ENCODE measurements at places on chromosomes 2 and 18.

DNA sequence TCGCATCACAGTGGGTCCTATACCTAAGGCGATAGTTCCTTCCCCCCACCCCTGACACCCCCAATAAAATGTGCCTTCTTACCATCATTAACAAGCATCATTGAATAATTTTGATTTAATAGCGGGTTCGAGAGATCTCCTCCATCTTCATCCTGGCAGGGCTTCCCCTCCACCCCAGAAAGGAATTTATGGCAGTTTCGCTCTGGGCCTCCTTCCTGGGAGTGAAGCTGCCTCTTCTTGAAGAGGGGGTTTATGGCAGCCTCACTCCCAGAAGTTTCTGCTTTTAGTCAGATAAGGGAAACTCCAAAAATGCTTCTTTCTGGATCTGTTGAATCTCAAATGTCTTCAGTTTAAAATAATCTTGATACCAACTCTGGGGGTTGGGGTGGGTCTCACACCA is 45.7 kb downstream of the RRM2 start:
- H3K27ac ChIP-seq, result no peak overlapping the region
- no peak for DNase-seq
- H3K36me3 ChIP-seq, result no peaks in the 10 kb centered on the region
- H3K27me3 ChIP-seq, result no peaks in the 10 kb centered on the region
- H3K4me1 ChIP-seq, result peaks cover 1% of the 10 kb centered on the region
- no peak overlapping the region for H3K4me3 ChIP-seq

- H3K27ac ChIP-seq, result no peak overlapping the region
- no peaks in the 10 kb centered on the region for H3K4me1 ChIP-seq
- DNase-seq, result no peak
- H3K36me3 ChIP-seq, result no peaks in the 10 kb centered on the region
These were observed 927.7 kb upstream of the CDH2 start for GRCh38 chr18:29104671-29105070.

- no peak overlapping the region for H3K27ac ChIP-seq
- no peak overlapping the region for H3K4me3 ChIP-seq
- no peaks in the 10 kb centered on the region for H3K36me3 ChIP-seq
- H3K27me3 ChIP-seq, result no peaks in the 10 kb centered on the region
These were observed 49.0 kb upstream of the ATIC start for GRCh38 chr2:215262741-215263362.

DNA sequence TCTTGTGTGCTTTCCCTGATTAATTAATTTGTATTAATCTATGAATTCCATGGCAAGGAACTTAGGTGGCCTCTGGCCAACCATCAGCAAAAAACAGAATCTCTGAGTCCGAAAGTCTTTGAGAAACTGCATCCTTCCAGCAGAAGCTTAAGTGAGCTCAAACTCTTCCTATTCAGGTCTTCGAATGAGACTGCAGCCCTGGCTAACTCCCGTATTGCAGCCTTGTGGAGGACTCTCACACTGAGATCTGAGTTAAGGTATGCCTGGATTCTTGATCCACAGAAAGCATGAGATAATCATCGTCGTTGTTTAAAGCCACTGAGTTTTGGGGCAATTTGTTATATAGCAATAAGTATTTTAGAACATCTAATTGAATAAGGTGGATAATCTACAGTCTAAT is 1143.9 kb upstream of the NXPH2 start:
- no peaks in the 10 kb centered on the region for H3K36me3 ChIP-seq
- no peaks in the 10 kb centered on the region for H3K27me3 ChIP-seq

GRCh38 chr18:56214706-56215105 is 423.7 kb downstream of the TXNL1 start:
- no peak for DNase-seq
- H3K27me3 ChIP-seq, result no peaks in the 10 kb centered on the region
- no peaks in the 10 kb centered on the region for H3K36me3 ChIP-seq
- no peak overlapping the region for H3K4me3 ChIP-seq
- H3K4me1 ChIP-seq, result no peaks in the 10 kb centered on the region

- no peaks in the 10 kb centered on the region for H3K4me1 ChIP-seq
- no peak overlapping the region for H3K27ac ChIP-seq
- no peaks in the 10 kb centered on the region for H3K36me3 ChIP-seq
- H3K27me3 ChIP-seq, result no peaks in the 10 kb centered on the region
These were observed 14.0 kb upstream of the BIRC6 start for GRCh38 chr2:32342801-32343200.

DNA sequence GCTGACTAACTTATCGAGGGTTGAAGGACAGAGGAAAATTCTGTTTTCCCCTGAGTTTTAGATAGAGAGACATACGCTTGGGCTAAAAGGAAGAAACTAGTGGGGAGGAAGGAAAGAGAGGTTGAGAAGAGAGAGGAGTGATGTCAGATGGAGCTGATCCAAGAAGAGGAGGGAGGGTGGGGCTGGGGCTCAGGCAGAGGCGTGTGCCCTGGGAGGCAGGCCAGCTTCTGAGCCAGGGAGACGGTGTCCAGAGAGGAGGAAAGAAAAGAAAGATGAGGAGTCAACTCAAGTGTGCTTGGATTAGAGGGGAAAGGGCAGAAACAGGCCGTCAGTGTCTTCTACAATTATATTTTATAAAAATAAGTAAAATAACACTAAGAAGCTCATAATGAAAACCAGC is 56.2 kb downstream of the EMILIN2 start:
- H3K4me1 ChIP-seq, result peaks cover 35% of the 10 kb centered on the region
- peak overlapping the region; percentile 31 for H3K27ac ChIP-seq
- H3K27me3 ChIP-seq, result no peaks in the 10 kb centered on the region
- no peaks in the 10 kb centered on the region for H3K36me3 ChIP-seq
- peak; percentile 68 for DNase-seq
- no peak overlapping the region for H3K4me3 ChIP-seq

DNA sequence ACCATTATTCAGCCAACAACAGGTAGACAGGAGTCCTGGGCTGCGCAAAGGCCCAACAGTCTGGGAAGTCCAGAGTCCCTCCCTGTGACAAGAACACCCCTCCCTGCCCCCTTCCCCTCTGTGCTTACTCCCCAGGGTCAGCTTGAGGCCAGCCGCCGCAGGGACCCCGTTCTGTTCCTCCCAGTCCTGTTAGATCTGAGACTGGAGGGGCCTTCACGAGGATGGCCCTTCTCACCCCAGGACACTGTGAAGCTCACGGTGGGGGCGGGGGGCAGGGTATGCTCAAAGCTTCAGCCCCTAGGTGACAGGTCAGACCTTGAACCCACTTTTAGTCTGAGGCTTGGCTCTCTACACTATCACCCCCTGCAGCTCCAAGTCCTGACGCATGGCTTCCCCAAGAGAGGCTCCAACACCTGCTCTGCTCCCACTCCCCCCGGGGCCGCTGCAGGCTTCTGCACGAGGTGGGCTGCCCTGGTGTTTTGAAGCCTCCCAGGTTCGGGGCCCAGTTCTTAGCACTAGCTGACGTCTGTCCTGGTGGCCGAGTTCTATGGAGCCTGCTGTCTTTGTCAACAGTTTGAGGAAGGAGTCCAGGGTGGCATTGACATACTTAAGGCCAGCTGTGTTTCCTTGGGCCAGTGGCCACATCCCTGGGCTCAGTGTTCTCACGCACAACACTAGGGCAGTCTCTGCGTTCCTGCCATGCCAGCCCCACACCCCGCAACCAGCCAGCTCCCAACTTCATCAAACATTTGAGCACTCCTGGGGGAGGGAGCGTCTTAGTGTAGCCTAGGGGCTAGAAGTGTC is 37.2 kb upstream of the HPCAL1 start:
- H3K4me3 ChIP-seq, result no peak overlapping the region
- no peaks in the 10 kb centered on the region for H3K36me3 ChIP-seq
- no peak for DNase-seq
- no peak overlapping the region for H3K27ac ChIP-seq

DNA sequence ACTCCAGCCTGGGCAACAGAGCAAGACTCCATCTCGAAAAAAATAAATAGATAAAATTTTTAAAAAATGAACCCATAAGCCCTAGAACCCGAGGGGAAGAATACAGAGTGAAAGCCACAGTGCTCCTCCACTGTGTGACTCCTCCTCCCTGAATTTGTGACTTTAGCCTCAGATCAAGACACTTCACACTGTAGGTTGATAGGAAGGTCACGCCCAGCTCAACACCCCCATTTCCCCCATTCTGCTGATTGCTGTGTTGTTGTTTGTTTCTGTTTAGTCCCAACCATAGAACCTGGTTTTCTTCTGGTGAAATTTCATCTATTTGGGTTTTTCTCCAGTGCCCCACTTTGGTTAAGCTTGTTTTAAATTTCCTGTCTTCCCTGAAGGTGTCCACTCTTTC is 102.2 kb downstream of the VIT start:
- no peak overlapping the region for H3K27ac ChIP-seq
- no peaks in the 10 kb centered on the region for H3K27me3 ChIP-seq
- H3K36me3 ChIP-seq, result no peaks in the 10 kb centered on the region
- no peak for DNase-seq
- H3K4me1 ChIP-seq, result no peaks in the 10 kb centered on the region

DNA sequence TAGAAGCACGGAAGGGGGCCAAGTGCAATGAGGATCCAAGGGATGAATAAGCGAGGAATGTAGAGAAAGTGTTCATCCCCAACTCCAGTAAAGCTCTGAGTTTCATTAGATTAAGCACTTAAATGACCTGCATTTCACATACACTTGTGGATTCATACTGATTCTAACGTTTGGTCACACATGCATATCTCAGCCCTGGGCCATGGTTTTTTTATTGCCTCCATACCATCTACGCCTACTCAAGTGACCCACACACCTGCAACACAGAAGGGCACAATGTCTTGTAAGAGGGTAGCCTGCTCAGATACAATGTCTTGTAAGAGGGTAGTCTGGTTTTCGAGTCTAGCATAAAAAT is 566 bp upstream of the MRPS5 start:
- peaks cover 38% of the 10 kb centered on the region for H3K4me1 ChIP-seq
- H3K36me3 ChIP-seq, result no peaks in the 10 kb centered on the region
- no peak for DNase-seq
- H3K27me3 ChIP-seq, result no peaks in the 10 kb centered on the region
- peak overlapping the region; percentile 79 for H3K4me3 ChIP-seq
- H3K27ac ChIP-seq, result peak overlapping the region; percentile 83

All from tibial artery (tissue), 4 donors.